ENCODE measurements at places on chromosomes 5 and 9. TPM values are rescaled to one million over a fixed set of nuclear protein-coding genes. Genes with fewer than 3 reads are reported as not detected.

GRCh38 chr9:136437839-136438547 lies 1.7 kb downstream of the INPP5E start:
- no peak for DNase-seq

DNA sequence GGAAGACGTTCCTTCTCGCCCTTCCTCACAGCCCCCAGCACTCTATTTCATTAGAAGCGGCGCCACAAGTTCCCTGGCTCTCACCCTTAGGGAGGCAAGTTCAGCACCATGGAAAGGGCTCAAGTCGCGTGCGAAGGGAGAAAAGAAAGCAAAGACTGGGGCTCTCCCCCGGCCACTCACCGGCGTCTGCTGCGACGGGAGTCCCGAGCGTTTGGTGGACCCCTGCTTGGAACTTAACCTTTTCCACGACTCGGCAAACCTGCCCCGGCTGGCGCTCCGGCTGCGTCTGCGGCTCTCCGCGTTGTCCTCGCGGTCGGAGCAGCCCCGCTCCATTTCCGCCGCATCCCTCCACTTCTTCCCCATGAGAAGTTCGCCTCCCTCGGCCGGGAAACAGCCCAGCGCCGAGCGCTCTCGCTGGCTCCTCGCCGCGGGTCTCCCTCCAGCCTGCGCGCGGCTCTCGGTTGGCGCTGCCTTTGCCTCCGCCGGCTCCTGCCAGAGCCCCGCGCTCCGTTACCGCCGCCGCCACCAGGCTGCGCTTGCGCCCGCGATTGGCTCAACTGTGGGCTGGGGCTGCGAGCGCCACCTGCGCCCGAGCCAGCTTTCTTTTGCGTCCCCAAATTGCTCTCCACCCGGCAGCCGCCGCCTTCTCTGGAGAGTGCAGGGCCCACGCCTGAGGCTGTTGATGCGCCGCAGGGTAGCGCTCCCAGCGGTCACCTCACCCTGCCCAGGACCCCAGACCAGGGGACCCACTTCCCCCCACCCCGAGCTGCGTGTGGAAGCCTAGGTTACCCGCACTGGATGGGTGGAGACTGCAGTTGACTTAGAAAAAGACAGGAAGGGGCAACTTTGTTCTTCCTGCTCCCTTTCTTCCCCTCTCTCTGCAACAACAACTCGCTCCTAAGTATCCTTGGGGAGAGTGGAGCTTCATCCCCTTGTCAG lies 321.6 kb downstream of the CEMIP2 start:
- DNase-seq = peak; percentile 83

DNA sequence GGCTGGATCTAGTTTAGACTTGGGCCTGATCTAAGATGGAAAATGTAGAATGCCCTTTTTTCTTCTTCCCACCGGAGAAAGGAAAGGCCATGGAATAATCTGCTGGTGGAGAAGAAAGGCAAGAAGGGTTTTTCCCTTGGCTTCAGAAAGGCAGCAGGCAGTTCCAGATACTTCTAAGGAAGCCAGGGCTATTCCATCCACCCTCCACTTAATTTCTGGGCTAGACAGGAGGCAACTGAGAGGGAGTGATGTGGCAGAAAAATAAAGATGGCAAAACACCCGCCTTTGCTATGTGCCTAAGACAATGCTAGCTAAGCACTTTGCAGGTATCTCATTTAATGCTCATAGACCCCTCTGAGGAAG lies 9.9 kb downstream of the MYOZ3 start:
- DNase-seq = peak; percentile 46

DNA sequence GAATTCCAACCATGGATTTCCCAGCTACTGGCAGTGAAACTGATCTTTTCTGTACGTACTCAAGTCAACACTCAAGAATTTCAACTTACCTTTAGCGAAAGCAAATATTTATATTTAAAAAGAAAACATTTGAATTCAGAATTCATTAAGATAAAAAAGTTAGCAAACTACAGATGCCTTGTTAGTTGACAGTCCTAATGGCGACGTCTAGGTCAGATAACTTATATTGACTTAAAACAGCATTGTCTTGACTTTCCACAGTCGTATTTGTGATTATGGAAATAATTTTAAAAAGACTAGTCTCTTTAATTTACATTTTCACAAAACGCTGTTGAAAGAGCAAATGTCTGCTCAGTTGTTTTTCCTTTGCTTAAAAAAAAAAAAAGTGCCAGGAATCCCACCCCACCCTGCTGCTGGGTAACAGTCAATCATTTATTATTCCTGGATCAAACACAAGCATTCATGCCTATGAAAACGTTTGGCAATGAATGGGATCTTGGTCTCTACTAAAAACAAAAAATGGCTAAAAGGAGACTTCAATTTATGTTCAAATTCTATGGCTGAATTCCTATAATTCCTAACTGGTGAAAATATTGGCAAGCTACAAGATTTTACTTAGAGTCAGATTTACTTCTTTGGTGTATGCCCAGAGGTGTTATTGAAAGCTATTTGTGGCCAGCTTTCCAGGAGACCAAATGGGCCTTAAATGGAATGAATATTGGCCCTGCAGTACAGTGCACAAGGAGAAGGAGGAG lies 22.0 kb downstream of the OR2S2 start:
- no peak for DNase-seq

DNA sequence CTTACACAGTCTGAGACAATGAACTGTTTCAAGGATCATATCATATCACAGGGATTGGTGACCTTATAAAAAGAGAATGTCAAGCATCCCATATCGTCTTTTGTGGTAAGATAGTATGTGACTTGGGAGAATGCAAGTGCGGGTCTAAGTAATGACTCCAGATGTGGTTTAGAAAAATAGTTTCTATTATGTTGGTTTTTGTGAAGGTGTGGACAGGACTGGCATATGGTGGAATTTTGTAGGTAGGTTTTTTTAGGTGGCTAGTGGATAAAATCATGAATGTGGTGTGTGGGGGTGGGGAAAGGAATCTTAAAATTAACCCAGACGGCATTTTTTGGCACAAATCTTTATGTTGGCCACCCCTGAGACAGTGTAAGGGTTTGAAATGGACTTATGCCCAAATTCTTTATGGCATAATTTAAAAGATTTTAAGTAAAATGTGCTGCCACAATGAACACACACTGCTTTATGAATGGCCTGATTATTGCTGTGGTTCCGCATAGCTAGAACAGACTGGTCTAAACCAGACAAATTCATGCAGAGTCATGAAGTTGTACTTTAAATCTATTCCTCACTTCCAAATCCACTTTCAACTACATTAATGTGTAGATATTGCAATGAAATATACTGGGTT lies 204.8 kb upstream of the HAPLN1 start:
- no peak for DNase-seq

DNA sequence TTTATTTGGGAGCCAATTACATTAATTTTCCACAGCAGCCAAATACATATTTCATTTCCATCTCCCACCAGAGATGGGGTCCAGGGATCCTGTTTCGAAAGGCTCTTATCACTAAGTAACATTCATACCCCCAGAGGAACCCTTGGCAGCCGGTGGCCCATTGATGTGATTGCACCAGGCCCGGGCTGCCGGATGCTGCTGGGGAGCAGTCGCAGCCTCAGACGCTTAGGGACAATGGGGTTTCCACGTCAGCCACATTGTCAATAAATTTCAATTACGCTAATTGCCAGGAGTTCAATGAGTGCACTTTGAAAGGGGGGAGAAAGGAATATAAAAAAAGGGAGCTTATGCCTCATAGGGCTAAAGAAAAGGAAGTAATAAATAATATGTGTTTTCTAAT lies 478.8 kb upstream of the ADAMTS16 start:
- DNase-seq = no peak

GRCh38 chr5:6847870-6848269 lies 134.6 kb downstream of the TENT4A start:
- DNase-seq = no peak

GRCh38 chr9:118962426-118962825 lies 406.8 kb downstream of the BRINP1 start:
- no peak for DNase-seq

- DNase-seq = no peak
These were observed 88.7 kb downstream of the TRIO start for GRCh38 chr5:14231890-14232289.

GRCh38 chr9:128145536-128145935 lies 3.7 kb upstream of the LCN2 start:
- DNase-seq = no peak

GRCh38 chr5:95331358-95331757 lies 46.5 kb upstream of the MCTP1 start:
- no peak for DNase-seq

CMYA5 gene
- 0.80 TPM for total RNA-seq

PCDHA1 gene
- total RNA-seq = not detected

All from H7 (cell line).